Astrocyte of the hippocampus (primary cell): ENCODE measurements at places on chromosomes 7 and 10.
A peak's percentile ranks its signal among the peaks of the same experiment; 100 is the strongest.

DNA sequence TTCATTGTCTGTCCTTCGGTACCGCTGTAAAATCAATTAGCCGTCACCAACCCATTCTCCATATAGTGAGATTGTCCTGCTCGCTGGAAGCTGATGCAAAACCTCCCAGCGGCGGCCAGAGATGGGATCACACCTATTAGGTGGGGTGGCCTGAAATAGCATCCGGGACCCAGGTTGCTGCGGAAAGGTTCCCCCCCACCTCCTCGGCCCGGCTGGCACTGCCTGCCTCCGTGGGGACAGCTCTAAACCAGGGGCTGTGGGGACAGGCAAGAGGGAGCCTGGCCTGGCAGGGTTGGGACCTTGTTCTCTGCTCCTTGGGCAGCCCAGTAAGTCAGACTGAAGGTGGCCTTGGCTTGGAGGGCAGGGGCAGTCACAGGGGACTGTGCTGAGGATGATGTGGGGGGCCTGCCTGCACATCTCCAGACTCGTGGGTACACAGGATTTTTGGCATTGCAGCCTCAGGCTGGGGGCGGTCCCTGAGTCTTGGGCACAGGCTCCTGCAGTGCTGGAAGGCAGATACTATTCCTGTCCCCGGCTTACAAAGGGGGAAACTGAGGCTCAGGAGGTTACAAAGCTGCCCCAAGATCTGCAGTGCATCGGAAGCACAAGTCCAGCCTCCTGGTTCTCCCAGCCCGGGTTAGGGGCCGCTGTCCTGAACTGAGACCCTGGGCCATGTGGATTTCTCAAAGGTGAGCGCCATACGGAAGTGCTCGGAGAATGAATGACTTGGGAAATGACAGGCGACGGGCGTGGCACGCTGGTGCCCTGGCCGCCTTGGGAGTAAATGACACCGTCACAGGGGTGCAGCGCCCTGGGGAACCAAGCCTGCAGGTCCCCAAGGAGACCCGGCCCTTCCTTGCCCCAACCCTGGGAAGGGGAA lies 65.6 kb downstream of the UNCX start:
- no peak for DNase-seq

- no peak for DNase-seq
Measured at GRCh38 chr10:131081376-131081775, 230.1 kb downstream of the TCERG1L start.

GRCh38 chr7:50615519-50616080 lies 50.4 kb upstream of the DDC start:
- no peak for DNase-seq

- DNase-seq: no peak
Measured at GRCh38 chr7:30428246-30429155, 50.1 kb downstream of the NOD1 start.

GRCh38 chr10:62540389-62540788 lies 166.2 kb downstream of the ZNF365 start:
- no peak for DNase-seq

DNA sequence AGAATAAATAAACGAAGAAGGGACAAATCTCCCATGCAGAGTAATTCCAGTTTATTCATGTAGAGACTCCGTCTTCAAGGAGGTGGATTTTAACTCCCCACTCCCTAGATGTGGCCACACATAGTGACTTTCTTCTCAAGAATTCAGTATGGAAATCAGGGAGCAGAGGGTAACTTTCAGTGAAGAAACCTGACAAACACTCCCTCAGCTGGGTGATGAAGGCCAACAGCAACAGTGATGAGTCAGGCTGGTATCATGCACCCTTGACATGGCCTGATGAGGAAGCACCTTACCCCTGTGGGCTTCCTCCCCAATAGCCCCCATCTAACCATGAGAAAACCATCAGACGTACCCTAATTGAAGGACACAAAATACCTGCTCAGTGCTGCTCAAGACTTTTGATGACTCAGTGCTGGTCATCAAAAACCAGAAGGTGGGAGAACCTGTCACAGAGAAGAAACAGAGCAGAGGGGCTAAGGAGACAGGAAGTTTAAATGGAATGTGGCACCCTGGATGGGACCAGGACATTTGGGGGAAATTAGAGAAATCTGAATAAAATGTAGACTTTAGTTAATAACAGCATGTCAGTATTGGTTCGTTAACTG lies 50.6 kb downstream of the ADAMTS14 start:
- DNase-seq: peak; percentile 75
